GM13977 (cell line): ENCODE measurements at places on chromosomes 3 and 15.

- DNase-seq: no peak
Observed at GRCh38 chr3:24512564-24513197, 18.0 kb upstream of the THRB start.

DNA sequence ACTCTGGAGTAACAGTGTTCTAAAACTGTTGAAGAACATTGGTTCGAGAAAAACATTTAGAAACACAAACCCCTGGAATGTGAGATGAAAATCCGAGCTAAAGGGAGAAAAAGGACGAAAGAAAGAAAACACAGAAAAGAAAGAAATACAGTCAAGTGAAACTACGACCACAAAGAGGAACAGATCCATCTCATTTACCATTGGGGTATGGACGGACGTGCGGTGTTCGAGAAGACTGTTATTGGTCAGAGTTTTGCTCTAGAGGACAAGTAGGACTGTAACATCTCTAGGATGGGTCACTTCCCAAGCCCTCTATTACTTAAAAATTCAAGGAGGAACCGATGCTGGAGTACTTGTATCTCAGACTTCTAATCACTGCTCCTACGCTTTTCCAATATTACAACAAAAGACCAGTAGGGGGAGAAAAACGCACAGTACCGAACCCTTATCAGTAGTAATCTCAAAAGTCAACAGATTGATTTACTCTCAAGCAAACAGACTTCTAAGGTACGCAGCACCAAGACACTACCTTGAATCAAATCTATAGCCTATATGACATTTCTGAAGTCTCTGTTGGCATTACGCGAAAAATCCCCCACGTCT, 1.1 kb upstream of the PIK3CA start:
- peak; percentile 61 for DNase-seq

DNA sequence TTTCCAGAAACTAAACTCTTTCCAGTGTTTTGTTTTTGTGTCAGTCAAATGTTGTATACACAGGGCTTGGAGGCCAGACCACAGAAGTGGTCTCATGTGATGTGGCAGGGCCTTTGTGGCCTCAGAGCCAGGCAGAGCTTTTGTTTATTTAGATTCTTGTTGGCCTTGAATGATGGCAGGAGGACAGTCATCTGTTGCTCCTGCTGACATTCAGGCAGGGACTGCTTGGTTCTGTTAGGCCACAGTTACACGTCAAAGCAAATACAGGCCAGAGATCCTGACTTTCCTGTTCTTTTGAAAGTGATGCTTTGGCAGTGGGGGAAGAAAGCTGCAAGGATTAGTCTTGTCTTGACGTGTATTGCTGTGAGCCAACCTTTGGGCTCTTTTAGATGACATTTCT, 325.1 kb downstream of the CACNA2D3 start:
- no peak for DNase-seq

GRCh38 chr3:44065311-44066094, 176.2 kb upstream of the TOPAZ1 start:
- DNase-seq: no peak

- DNase-seq: no peak
Observed at GRCh38 chr3:76897076-76897475, 142.8 kb upstream of the ROBO2 start.

- DNase-seq: no peak
Observed at GRCh38 chr3:110583373-110583935, 488.2 kb upstream of the NECTIN3 start.

- DNase-seq: no peak
Observed at GRCh38 chr3:127783642-127784160, 38.6 kb downstream of the MGLL start.

DNA sequence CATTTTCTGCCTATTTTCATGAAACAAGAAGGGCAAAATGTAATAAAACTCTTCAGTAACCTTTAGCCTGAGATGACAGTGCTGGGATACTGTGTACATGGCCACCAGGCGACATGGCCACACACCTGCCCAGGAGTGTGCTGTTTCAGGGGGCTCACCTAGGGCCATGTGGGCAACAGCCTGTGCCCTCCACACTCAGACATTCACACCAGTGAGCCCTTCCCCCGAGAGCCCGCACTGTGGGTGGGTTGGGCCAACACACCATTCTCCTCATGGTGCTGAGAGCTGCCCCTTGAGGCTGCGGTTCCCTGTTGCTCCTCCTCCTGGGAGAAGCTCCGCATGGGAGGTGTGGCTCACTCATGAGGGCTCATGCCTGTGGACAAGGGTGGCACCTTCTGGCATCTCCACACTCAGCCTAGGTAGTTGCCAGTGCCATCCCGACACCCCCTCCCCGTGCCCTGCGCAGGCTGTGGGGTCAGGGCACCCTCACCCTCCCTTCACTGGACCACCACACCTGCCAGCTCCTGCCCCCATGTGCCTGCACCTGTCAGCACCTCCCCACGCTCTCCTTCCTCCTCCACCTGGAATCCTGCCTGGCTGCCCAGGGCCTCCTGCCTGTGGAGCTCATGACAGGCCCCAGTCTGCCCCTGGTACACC, 19.7 kb downstream of the OCA2 start:
- no peak for DNase-seq

GRCh38 chr3:146543461-146544001, 876 bp downstream of the PLSCR1 start:
- no peak for DNase-seq

GRCh38 chr3:35677797-35678196, 38.5 kb downstream of the ARPP21 start:
- DNase-seq: no peak

DNA sequence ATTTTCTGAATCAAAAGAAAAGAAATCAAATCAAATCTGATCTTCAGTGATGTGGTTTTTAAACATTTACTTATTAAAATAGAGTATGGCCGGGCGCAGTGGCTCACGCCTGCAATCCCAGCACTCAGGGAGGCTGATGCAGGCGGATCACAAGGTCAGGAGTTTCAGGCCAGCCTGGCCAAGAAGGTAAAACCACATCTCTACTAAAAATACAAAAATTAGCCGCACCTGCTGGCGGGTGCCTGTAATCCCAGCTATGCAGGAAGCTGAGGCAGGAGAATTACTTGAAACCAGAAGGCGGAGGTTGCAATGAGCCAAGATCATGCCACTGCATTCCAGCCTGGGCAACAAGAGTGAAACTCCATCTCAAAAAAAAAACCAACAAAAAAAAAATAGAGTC, 169.1 kb downstream of the ULK4 start:
- no peak for DNase-seq

- peak; percentile 37 for DNase-seq
Observed at GRCh38 chr15:38002883-38003477, 68.5 kb downstream of the TMCO5A start.

DNA sequence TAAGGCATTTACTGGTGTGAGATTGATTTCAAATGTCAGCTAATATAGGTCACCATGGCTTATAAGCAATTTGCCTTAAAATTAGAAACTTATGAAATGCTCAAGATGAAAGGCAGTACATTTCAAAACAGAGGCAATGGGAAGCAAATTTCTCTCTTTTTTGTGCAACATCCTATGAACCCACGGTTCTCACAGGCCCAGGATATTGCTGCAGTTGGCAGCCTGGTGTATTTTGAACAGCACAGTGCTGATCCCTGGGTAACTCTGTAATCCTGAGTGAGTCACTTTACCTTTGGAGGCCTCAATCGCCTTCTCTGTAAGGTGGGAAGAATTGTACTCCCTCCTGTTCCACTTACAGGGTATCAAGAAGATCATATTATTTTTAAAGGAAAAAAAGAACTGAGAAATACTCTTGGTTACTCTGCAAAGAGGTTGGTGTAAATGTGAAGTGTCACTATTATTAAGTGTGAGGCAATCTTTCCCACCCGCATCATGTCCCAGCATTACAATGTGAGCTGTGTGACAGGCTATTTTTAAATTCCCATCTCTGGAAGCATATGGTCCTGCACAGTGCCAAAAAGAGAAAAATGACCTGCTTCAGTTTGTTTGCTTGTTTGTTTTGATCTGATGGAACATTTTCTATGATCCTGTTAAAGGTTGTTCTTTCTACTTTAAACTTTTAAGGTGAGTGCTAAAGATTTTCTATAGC, 190.1 kb upstream of the LPP start:
- DNase-seq: no peak

DNA sequence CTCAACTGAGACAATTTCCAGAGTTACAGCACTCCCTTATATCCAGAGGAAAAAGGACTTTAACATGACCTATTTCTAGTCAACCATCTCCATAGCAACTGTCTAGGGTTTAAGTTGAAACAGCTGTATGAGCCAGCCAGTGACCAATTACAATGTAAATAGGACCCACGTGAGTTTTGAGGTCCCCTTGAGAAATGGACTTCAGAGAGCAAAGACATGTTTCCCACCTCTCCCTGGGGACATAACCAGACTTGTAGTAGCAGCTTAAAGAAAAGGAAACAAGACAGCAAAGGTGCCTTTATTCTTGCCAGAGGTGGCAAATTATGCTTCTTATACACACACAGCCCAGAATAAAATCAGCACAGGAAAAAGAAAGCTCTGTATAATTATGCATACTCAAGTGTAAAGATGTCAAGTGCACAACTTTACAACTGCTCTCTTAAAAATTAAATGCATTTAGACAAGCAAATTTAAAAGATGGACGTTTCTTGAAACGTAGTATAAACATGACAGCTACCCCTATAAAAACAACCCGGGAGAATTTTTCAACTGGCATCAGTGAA, 40.2 kb downstream of the SUMF1 start:
- DNase-seq: no peak

DNA sequence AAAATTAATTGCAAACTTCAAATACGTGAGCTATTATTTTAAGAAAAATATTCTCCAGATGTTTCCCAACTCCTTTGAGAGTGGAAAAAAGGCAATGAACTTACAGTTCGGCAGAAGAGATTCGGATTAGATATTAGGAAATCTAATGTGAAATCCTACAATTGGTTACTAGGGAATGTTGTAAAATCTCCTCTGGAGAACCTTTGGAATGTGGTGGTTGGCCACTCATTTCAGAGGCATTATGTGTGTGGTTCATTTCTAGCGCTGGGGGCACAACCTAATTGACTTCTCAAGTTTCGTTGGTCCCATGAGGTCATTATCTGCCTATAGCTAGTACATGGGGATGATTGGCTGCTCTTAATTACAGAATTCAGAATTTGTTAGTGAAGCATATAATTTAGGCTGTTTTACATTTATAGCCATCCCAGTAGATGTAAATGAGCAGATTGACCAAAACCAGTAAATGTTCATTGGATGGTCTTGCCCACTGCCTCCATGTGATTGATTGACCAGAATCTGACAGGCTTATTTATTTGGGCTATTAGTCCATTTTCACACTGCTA, 34.6 kb upstream of the CMSS1 start:
- DNase-seq: no peak

GRCh38 chr15:73593304-73594074, 39.7 kb downstream of the NPTN start:
- DNase-seq: no peak

DNA sequence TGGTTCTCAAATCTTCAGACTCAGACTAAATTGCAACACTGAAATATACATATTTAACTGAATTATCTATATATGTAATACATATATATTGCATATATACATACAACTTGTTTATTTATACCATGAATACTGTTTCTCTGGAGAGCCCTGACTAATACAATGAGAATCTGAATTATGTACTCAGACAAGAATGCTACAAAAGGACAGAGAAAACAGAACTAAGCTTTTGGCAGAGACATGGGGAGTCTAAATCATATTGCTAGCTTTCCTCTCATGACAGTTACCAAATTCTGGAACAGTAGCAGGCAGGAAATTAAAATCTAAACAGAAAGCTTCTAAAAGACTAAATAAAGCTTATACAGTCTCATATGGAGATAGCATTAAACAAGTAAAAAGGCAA, 142.4 kb upstream of the KCNMB2 start:
- no peak for DNase-seq

GRCh38 chr3:30913176-30913575, 18.7 kb upstream of the GADL1 start:
- no peak for DNase-seq

- no peak for DNase-seq
Observed at GRCh38 chr15:47822048-47822447, 104.7 kb downstream of the SEMA6D start.

DNA sequence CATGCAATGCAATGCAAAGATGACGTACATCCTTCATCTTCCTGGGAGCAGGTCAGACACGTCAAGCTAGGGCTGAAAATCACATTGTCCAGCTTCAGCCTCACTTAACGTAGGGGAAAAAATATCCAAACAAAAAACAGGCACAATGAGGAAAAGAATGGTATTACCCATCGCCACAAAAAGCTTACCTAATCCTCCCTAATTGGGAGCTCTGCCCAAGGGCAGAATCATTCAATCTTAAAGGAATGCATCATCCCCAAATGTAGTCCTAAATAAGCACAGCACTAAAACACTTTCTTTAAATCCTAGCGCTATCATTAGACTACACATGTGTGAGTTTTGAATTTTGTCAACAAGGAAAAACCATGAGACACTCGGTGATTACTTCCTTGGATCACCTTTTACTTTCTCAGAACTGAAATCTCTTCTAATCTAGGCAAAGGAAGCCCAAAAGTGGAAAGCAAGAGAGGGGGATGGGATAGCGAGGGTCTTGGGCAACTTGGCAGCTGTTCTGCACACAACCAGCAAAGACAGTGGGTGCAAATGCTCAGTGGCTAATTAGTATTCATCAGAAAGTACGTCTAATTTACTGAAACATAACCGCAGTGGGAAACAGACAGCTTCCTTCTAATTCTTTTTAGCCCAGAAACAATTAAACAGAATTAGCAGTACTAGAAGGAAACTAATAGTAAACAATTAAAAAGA, 87.4 kb downstream of the ADAMTS9 start:
- no peak for DNase-seq

DNA sequence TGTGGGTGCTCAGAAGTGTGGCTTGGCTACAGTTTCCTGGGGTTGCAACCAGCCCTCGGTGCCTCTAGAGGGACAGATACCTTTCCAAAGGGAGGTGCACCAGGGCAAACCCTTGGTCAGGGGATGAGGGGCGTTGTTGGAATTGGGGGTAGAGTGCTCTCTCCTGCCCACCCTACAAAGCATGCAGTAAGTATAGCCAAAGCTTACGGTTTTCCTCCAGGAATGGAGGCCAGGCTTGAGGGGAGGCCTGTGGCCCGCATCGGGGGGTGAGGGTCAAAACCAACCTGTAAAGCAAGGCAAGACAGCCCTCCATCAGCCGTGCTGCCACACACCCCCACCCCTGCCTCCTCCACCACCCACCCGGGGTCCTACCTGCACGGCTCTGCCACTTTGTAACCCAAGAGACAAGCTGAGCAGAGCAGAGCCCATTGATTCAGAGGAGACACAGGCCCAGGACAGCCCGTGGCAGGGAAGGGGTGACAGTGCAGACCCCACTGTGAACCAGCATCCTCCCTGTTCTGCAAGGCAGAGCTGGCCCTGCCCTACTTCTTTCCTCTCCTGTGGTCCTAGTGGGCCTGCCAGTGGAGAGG, 41.5 kb downstream of the TLE3 start:
- no peak for DNase-seq
